CD4-positive, alpha-beta T cell treated with Interleukin-2 at 100 ng/mL for 4 hours (primary cell): ENCODE measurements at places on chromosomes 12 and 14.

- DNase-seq = no peak
These were observed 4.7 kb downstream of the B3GNT4 start for GRCh38 chr12:122208073-122208820.

DNA sequence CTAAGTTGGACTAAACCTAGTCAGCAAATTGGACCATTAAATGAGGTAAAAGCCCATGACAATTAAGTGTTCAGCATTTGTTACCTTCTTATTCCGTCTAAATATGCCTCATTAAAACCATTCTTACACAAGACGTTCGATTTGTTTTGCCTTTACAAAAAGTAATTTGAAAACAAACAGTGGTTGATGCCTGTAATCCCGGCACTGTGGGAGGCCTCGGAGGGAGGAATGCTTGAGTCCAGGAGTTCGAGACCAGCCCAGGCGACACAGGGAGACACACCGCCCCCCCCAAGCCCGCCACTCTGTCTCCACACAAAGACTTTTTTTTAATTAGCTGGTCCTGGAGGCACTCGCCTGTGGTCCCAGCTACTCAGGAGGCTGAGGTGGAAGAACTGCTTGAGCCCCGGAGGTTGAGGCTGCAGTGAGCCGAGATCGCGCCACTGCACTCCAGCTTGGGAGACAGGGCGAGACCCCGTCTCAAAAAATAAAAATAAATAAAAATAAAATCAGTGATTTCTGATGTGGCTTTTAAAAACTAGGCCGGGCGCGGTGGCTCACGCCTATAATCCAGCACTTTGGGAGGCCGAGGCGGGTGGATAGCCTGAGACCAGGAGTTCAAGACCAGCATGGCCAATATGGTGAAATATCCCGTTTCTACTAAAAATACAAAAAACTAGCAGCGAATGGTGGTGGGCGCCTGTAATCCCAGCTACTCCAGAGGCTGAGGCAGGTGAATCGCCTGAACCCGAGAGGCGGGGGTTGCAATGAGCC, 856 bp upstream of the EIF4B start:
- no peak for DNase-seq

- DNase-seq = no peak
These were observed 12.2 kb upstream of the ZDHHC22 start for GRCh38 chr14:77153802-77154201.

GRCh38 chr12:68950511-68950910, 17.5 kb upstream of the CPM start:
- no peak for DNase-seq

DNA sequence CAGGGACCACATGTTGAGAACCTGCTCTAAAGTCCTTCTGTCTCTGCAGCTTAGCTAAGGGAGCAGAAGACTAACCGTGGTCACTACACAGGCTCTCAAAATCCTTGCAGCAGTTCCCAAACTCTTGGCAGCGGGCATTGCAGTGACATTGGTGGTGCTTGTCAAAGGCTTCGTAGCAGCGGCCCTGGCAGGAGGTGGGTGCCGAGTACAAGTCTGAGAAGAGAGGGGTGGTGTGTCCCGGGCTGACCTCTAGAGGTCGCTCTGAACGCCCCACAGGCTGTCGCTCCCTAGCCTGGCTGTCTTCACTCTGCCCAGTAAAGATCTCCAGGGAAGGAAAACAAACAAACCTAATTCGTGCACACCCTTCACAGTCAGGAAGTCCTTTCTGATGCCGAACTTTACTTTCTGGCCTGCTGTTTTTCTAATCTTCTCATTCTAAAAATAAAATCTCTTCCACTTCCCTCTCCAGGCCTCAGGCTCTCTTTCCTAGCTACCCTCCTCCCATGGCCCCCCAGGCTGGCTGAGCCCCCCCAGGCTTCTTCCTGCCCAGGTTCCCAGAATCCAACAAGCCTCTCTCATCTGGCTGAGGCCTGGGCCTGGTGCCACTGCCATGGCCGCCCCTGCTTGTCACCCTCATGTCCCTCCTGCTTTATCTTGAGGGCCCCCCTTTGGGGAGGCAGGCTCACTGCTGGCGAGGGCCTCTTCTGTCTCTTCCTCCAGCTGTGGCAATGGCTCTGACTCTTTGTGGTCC, 7.7 kb downstream of the ENDOU start:
- peak; percentile 58 for DNase-seq

GRCh38 chr12:1493781-1494565, 100.4 kb downstream of the FBXL14 start:
- no peak for DNase-seq

DNA sequence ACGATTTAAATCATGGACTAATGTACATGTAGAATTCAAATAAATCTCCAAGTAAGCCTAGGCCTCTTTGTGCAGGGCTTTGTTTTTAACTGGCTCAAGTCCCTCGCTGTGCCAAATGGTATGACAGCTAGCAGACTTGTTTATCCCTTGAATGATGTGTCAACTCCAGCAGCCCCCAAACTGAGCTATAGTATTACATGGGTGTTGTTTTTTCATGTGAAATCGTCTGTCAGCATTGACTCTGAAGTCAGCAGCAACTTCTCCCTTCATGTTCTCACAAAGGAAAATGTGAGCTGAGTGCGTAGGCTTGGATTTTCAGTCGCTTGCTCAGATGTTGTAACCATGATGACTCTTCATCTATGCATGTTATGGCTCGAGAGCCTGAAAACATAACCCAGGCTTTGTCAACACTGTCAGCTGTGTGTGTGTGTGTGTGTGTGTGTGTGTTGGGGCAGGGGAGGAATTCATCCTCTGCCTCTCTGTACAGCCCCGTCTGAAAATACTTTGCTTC, 73.3 kb downstream of the PTHLH start:
- DNase-seq = no peak

DNA sequence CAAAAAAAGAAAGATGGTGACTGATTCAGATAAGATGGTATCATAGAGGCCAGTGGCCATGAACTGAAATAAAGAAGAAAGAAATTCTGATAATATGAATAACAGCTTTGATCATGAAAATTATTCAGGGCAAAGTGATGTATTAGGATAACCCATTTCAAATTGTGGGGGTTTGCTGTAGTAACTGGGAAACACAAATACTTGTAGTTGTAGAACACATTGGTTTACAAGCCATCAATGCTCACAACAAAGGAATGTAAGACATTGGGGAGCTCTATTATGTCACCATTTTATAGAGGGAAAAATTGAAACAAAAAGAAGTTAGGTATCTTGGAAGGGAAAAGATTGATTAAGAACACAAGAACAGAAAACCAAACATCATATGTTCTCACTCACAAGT, 140.4 kb upstream of the FRMD6 start:
- no peak for DNase-seq
